ENCODE measurements at places on chromosomes 5 and 9.

GRCh38 chr9:91166796-91167366 is 194.8 kb downstream of the AUH start:
- DNase-seq, result no peak

GRCh38 chr5:128053291-128053954 is 30.1 kb upstream of the SLC12A2 start:
- DNase-seq, result no peak

DNA sequence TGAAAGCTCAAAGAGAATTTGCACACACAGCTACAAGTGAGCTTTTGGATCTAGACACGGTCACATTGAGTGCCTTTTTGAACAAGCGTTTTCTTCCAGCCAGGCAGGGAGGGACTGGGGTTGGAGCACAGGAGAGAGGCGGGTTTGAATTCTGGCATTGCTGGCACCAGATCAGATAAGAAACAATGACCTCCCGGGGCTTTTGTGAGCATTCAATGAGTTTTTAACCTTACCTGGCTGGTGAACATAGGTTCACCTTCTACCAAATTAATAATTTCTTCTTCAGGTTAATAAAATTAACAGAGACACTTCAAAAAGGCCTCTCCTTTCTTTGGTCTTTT is 312.9 kb upstream of the MSX2 start:
- DNase-seq, result no peak

DNA sequence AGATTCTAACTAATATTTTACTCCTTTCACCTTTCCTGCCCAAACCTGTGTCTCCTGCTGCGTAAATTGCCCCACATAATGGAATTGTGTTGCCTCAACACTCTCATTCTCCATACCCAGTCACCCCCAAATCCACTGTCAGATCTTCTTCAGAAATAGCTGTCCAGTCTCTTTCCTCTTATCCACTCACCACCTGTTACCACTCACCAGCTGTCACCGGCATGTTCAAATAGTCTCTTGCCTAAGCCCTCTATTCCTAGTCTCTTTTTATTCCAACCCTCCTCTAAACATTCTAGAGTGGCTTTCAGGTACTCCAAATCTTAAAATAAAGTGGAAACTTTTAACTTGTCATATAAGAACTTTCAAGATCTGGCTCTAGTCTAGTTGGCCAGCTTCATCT is 262.0 kb upstream of the FBXL7 start:
- DNase-seq, result no peak

DNA sequence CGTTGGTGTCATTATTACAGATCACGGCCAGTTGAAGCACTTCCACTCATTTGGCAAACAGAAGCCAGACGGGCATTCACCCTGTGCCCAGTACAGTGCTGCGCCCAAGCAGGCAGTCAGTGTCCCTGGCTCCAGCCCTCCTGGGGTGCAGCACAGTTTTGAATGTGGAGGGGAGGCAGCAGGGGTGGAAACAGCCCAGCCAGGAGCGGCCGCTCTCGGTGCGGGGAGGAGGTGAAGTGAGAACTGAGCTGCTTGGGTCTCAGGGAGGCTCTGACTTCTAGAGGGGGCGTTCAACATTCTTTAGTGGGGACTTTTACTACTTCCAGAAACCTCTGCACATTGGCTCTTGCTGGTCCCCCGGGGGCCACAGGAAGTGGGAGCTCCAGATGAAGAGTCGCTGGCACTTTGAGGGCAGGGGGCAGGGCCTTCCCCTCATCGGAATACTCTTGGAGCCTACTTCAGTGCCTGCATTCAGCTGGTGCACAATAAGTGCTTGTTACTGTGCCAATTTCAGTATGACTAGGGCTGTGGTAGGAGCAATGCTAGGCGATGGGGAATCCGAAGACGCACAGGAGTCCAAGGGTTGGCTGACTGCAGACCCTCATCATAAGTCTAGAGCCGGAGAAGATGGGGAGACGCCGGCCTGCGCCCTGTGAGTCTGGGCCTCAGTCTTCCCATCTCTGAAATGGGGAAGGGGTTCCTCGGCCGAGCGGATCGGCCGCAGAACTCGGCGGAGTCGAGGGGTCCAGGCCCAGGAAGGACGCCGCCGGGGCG is 492 bp upstream of the NEK6 start:
- no peak for DNase-seq

- DNase-seq, result no peak
These were observed 4.8 kb upstream of the PITX1 start for GRCh38 chr5:135038813-135039270.

- DNase-seq, result no peak
These were observed 263.5 kb upstream of the PANK3 start for GRCh38 chr5:168842571-168843205.

- no peak for DNase-seq
These were observed 445.4 kb upstream of the ITGA1 start for GRCh38 chr5:52342361-52342760.

GRCh38 chr9:80204054-80204453 is 632.3 kb downstream of the TLE4 start:
- DNase-seq, result no peak

- no peak for DNase-seq
These were observed 384.2 kb upstream of the RPS23 start for GRCh38 chr5:82662340-82662739.

DNA sequence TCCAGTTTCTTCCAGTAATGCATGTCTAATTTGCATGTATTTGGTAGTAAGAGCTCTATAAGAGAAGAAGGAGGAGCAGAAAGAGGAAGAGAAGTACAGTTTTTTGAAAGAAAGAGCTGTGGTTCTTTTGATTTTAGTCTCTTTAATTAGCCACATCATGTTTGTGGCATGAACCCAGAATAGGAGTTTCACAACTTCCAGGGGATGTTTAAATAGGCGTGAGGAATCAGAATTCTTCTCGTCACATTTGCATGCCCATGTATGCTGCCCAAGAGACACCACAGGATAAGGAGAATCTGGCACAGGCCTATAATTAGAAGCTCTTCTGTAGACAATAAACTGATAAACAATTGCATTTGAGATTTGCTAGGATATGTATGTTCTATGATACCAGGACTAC is 78.7 kb downstream of the GAS1 start:
- no peak for DNase-seq

DNA sequence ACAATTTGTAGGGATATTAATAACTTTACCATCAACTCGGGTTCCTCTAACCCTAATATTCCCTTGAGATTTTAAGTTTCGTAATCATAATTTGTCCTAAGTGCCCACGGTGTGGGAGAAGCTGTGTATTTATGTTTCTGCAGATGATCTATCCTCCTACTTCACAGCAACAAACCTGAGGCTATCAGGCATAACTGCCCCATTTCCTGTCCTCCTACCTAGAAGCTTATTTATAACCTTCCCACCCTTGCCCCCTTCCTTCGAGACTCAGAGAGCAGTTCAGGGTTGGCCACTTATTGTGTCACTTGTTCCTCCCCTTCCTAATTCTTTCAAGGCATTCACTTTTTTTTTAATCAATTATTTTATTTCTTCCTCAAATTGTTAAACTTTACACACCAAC is 29.6 kb upstream of the LCP2 start:
- no peak for DNase-seq

DNA sequence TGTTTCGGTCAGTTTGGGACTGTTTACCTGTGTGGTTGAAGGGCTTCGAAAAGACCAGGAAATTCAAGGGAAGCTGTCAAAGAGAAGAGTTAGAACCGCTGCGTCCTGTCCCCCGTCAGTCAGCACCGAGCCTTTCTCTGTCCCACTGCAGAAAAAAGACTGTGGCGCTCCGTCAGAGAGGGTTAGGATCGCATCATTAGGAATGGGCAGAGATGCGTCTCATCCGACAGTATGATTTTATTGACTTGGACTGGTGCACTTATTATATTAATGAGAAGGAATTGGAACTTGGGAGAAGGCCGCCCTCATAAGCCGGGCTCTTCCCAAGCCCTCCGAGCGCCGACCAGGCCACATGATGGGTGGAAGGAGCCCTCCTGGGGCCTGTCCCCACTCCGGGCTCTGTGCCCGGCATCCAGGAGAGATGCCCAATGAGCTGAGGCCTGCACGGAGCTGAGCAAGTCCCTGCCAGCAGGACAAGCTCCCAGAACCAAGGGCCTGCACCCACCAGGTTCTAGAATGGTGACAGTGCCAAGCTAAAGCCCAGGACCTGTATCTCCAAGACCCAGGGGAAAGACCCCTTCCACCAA is 71.5 kb downstream of the NEK6 start:
- DNase-seq, result no peak

- no peak for DNase-seq
These were observed 1746.4 kb downstream of the EFNA5 start for GRCh38 chr5:105924366-105924765.

GRCh38 chr5:126359884-126360283 is 63.3 kb upstream of the GRAMD2B start:
- DNase-seq, result no peak

DNA sequence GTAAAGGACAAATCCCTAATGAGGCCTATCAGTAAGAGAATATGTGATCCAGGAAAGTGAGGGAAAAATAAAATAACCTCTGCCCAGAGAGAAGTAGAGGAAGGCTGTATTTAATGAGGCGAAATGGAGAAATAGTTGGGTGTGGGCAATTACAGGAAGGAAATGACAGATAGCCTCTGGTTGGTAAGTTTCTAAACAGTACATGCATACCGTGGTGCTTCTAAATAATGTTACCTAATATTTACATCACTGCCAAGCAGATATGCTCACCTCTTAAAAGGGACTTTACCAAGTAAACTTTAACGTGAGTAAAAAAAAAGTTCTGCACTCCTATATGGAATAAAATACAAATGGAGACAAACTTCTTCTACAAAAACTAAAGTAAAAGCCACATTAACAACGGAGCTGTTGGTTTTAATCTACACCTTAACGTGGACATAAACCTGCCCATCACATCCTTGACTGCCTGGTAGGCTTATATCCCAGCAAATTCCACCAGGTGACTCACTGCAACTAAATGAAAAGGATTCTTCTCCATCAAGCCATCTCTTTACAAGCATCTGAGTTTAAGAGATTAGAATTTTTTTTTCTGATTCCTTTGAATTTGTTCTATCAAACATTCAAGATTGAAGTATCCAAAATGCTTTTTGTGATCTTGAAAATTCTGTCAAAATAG is 12.4 kb downstream of the NFIL3 start:
- no peak for DNase-seq

GRCh38 chr9:74322661-74323314 is 174.3 kb upstream of the RORB start:
- DNase-seq, result no peak

DNA sequence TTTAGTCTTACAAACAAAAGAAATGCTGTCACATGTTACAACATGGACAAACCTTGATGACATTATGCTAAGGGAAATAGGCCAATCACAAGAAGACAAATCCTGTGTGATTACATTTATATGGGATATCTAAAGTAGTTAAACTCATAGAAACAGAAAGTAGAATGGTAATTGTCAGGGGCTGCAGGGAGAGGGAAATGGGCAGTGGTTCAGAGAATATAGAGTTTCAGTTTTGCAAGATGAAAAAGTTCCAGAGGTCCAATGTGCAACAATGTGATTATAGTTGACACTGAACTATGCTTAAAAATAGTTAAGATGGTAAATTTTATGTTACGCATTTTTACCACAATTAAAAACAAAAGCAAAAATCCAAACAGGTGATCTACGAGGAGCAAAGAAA is 265.5 kb downstream of the NDUFS4 start:
- DNase-seq, result no peak

DNA sequence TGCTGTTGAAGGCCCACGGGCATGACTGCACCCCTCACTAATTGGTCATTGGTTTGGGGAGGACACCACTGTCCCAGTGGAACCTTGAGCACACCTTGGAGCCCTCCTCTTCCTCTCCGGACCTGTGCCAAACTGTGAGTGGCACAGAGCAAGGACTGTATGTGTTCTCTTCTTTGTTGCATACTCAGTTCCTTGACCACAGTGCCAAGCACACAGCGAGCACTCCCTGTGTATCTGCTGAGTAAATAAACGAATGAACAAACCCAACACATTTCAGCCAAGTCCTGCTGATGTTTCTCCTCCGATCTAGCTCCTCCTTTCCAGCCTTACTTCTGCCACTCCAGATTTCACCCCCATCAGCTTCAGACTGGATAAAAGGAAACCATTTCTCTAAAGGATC is 2.7 kb upstream of the TRIM52 start:
- DNase-seq, result no peak

DNA sequence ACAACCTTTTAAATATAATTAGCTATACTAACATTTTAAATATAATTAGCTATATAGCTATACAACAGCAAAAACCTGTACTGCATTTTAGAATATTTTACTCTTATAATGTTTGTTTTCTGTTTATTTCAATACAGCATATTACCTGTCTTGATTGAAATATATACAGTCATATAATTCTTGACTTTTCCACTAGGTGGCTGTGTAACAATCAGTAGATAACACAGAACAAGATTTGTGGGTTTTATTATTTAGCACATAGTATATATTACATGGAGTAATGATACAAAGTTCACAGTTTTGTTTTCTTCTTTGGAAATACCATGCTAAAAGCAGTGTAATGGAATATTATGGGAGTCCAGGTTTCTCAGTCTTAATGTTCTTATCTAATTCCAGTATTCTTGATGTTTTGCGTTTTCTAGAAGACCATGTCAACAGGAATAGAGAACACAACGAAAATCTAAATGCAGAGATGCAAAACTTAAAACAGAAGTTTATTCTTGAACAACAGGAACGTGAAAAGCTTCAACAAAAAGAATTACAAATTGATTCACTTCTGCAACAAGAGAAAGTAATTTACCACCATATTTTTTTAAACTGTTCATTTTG is 13.3 kb downstream of the HMMR start:
- no peak for DNase-seq

GRCh38 chr5:99879791-99880511 is 655.2 kb upstream of the FAM174A start:
- DNase-seq, result no peak

DNA sequence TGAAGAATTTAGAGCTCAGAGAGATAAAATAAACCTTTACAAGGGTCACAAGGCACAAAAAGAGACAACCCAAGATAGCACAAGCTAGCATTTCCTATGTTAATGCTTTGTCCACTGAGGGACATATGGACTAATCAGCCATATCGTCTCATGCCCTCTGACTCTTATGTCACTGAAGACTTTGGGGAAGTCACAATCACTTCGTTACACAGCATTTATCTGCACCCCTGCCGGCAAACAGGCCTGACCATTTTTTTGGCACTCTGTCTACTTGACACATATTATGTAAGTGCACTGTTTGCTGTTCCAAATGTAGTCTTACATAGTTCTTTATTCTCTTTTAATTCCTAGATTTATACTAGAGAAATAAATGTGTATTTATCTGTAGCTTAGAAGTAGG is 13.9 kb upstream of the BNC2 start:
- DNase-seq, result no peak

DNA sequence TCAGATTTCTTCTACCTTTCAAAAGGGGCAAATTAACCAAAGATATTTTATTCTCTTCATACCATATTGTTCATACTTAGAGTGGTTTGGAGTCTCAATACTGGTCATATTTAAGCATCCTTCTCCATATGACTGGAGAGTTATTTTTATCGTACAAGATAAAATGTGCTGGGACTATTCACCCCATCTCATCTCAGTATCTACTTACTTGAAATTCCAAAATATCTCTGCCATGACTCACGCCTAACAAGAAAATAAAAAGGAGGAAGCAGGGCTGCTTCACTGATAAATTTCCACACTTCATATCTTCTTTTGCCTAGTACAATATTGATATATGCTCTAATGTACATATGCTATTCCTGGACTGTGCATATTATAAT is 277.9 kb upstream of the CDH9 start:
- no peak for DNase-seq
